ENCODE measurements at places on chromosomes 3 and 15.
A peak's percentile ranks its signal among the peaks of the same experiment; 100 is the strongest.

DNA sequence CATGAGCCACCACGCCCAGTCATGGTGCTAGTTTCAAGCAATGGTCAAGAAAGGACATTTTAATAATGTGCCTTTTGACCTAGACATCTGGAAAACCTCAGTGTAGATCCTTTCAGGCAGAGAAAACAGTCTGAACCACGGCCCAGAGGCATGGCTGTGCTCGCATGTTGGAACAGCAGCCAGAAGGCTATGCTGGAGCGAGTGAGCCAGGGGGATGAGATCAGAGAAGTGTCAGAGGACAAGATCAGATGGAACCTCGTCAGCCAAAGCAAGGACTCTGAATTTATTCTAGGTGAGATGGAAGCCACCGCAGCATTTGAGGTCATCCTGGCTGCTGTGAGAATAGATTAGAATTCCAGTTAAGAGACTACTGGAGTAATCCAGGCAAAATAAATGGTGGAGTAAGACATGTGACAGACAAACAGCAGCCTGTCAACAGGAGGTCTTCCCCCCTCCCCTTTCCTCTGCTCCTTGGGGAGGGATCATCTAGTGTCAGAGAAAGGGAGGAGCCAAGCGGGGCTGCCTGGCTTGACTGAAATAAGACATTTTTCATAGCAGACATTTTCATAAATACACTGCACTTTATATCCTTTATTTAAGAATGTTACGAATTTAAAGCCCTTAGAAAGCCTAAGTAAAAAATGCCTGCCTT lies 40.4 kb upstream of the ACKR4 start:
- DNase-seq: no peak

- DNase-seq: no peak
Measured at GRCh38 chr15:39797407-39797806, 14.8 kb upstream of the FSIP1 start.

- no peak for DNase-seq
Measured at GRCh38 chr15:68642491-68642845, 63.7 kb downstream of the CORO2B start.

DNA sequence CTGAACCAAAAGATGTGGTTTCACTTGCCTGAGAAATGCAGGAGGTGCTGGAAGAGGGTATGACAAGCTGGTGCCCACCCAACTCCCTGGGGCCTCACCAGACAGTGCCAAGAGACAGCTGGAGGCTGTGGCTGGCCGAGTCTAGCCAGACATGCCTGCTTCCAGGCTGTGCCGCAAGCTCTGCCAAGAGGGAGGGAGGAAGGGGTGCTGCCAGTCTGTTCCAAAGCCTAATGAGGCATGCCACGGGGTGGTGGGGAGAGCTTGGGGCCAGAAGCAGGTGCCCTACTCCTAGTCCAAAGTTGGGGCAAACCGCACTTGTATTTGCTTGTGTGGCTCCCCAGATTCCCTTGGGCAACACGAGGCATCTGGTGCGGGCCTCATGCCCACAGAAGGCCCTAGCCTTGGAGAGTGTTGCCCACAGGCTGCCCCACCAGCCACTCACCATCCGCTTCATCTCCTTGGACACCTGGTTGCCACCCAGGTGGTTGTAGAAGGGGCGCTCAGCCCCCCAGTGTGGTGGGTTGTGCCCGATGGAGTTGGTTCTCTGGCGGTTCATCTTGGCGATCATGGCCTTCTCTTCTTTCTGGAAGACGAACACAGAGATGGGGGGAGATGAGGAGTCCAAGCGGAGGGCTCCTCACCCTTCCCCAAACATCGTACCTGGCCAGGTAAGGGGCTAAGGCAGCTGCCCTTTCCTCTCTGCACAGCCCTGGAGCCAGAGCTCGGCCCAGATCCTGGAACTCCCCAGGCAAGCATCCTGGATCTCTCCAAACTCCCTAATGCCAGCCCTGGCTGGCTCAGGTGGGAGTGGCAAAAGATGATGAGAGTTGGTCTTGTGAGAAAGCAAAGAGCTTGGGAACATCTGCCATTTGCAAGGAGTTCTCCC lies 123.4 kb downstream of the SEC22A start:
- DNase-seq: no peak

- no peak for DNase-seq
Measured at GRCh38 chr3:124439603-124440002, 290.6 kb upstream of the UMPS start.

DNA sequence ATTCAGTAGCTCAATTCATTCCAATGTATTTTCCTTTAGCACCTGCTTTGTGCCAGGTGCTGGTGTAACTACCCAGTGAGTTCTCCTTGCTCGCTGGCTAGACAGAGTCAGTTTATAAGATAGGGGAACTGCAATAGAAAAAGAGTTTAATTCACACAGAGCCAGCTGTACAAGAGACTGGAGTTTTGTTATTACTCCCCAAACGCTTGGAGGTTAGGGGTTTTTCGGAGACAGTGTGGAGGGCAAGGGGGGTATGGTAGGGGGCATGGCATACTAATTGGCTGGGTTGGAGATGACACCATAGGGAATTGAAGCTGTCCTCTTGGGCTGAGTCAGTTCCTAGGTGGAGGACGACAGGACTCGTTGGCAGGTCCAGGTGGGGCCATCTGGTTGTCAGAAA lies 5.4 kb upstream of the CFAP91 start:
- no peak for DNase-seq

GRCh38 chr15:85727068-85727467 lies 67.7 kb downstream of the KLHL25 start:
- DNase-seq: no peak

GRCh38 chr15:35705884-35706585 lies 160.1 kb upstream of the DPH6 start:
- DNase-seq: no peak

GRCh38 chr3:147397155-147397874 lies 9.0 kb downstream of the ZIC4 start:
- no peak for DNase-seq

DNA sequence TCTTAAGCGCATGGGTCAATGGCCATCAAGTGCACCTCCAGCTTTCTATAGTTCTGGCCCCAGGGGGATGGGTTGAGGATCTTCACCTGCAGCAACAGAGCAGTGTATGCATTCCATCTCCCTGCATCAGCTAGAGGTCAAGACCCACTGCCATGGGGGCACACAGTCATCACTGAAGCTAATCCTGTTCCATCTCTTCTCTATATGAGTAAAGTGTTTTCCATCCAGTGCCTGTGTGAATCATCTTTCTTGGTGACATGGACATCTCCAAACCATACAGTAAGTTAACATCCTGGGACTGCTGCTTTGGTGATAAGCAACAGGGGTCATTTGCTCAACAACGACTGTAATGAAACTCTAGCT lies 4.4 kb upstream of the ENTPD3 start:
- no peak for DNase-seq

GRCh38 chr3:86895202-86895601 lies 95.7 kb downstream of the VGLL3 start:
- DNase-seq: no peak

DNA sequence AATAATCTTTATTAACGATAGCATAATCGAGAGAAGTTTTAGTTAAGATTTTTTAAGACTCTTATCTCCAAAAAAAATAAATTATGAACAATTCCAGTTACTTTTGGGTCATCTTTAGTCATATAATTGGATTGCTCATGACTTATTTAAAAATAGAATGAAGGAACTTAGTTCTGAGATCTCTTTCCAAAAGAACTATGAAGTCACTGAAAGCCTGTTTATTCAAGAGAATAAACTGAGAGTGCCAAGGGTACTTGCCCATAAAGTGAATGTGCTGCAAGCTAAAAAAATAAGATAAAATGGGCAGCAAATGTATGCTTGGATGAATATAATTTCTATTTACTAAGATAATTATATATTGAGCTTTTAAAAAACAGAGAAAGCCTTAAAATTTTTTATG lies 176.5 kb upstream of the PLSCR5 start:
- DNase-seq: no peak

GRCh38 chr3:29745232-29745870 lies 464.5 kb downstream of the RBMS3 start:
- DNase-seq: no peak

GRCh38 chr15:73244333-73244732 lies 124.4 kb downstream of the HCN4 start:
- no peak for DNase-seq

DNA sequence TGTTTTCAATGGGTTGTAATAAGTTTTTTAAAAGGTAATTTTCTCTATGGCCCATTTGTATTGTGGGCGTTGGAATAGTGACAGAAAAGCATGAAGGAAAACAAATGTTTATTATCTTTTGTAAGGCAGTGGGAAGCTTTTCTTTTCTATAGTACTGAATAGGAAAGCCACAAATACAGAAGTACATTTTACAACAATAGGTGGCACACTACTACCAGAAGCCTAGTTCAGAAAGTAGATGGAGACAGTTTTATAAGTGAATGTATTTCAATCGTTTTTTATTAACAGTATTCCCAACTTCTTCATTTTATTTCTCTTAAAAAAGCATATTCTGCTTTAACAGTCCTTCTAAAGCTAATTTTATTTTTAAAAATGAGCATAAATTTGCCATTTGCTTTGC lies 296.7 kb downstream of the PTPRG start:
- DNase-seq: no peak

DNA sequence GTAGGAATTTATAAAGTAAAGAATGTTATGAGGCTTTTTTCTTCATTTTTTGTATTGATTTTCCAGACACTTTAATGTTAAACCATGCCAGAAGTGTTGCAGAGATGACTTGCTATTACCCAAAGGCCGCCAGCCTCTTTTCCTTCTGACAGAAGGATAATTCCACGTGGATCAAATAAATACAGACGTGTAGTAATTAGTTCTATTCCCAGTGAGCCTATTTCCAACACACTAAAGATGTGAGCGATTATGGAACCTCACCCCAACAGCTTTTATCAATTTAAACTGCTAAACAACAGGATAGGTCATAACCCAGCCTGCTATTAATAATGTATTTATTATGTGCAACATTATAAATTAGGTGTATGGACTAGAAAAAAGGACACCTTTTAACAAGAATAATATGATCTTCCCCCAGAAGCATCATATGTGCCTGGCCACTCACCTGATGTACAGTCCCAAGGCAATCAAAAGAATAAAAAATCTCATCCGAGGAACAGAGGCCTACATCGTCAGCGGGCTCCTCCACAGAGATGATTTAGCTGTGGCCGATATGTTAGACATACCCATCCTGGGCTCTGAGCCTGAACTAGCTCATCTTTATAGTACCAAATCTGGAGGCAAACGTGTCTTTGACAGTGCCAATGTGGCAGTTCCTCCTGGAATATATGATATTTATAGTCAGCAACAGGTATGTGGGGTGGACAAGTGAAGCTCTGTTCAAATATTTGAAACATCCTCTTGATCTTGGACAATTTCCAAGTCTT lies 125.9 kb upstream of the C15orf61 start:
- no peak for DNase-seq

- DNase-seq: peak; percentile 11
Measured at GRCh38 chr3:142180761-142181362, 31.5 kb upstream of the TFDP2 start.

DNA sequence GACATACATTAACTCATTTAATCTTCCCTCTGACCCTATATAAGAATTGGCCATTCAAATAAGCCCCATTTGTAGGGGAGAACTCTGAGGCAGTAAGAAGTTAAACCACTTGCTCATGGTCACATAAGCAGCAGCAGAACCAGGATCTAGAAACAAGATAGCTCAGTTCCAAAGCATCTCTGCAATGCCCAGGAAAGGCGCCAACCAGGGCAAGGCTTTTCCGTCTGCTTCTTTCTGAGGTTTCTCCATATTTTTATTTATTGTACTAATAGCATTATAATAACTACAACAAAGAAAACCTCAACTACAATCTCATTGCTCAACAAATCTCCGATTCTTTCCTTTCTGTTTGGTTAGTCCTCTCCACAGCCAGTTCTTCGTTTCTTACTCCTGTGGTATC lies 4.3 kb upstream of the UBE2E2 start:
- no peak for DNase-seq

GRCh38 chr3:13598926-13599886 lies 50.3 kb downstream of the FBLN2 start:
- DNase-seq: no peak

- no peak for DNase-seq
Measured at GRCh38 chr3:195095035-195095703, 175.8 kb downstream of the XXYLT1 start.

- no peak for DNase-seq
Measured at GRCh38 chr3:81864272-81864671, 102.8 kb upstream of the GBE1 start.

- no peak for DNase-seq
Measured at GRCh38 chr3:182482705-182483104, 310.6 kb upstream of the ATP11B start.

DNA sequence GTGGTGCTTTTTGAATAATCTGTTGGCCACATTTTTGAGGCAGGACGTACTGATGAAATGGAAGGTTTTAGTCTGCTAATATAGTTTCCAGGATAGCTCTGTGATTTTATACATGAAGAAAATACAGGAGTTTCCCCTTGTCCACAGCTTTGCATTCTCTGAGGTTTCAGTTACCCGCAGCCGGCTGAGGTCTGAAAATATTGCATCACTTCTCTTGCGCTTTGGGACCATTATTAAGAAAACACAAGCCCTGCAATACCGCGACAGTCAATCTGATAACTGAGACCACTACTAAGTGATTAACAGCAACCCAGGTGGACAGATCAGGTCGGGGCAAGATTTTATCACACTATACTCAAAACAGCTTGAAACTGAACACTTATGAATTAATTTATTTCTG lies 33.0 kb downstream of the BLM start:
- no peak for DNase-seq

Measured in stimulated activated CD8-positive, alpha-beta memory T cell treated with anti-CD3 and anti-CD28 coated beads, Interleukin-4, amount 100 ng/mL, for 4 hours (primary cell).